ENCODE measurements at places on chromosomes 1 and 21.

DNA sequence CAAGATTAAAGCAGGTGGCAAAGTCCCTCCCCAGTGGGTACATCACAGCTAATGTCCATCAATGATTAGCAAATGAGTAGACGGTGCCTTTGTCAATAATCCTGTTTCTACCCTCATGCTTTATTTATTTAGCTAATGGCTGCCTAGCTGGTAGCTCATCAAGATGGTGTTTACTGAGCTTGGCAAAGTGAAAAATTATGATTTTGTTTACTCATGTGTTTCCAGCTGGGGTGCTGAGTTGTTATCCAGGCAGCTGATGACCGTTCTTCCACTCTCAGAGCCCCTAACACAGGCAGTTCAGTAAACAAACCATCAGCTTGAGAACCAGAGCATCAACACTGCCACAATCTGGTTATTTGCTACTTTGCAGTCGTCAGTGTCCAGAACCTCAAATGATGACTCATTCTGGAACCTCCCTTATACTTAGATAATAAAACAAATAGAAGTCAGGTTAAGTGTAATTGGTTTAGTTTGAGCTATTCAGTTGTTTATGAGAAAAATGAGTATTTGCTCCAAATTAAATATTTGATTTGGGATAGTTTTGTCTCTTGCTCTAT lies 163.9 kb downstream of the ST6GALNAC5 start:
- no peak for DNase-seq

- DNase-seq = no peak
These were observed 8.7 kb downstream of the SZRD1 start for GRCh38 chr1:16375521-16376340.

DNA sequence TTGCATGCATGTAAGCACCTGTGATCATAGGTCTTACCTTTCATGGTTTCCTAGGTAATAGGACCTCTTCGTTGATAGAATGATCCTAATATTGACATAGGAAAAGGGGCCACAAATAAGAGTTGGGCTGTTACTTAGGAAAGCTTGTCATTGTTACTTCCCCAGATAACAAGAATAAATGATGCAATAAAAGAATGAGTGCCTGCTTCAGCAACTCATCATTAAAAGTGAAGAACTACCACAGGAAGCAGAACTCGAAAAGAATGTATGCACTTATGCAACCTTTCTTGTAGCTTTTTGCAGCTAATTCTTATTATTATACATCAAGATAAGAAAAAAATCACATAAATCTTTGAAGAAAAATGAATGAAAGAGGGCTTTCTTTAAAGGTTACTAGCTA lies 548.6 kb downstream of the LTN1 start:
- no peak for DNase-seq

DNA sequence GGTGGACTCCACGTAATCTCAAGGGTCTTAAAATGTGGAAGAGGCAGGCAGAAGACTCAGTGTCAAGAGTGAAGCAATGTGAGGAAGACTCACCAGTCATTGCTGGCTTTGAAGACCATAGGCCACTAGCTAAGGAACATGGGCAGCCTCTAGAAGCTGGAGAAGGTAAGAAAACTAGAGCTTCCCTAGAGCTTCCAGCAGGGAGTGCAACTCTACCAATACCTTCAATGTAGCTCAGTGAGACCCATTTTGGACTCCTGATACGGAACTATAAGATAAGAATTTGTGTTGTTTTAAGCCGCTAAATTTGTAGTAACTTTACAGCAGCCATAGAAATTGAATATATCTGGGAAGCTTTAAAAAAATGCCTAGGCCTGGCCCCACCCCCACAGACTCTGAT lies 18.9 kb downstream of the METTL13 start:
- no peak for DNase-seq

DNA sequence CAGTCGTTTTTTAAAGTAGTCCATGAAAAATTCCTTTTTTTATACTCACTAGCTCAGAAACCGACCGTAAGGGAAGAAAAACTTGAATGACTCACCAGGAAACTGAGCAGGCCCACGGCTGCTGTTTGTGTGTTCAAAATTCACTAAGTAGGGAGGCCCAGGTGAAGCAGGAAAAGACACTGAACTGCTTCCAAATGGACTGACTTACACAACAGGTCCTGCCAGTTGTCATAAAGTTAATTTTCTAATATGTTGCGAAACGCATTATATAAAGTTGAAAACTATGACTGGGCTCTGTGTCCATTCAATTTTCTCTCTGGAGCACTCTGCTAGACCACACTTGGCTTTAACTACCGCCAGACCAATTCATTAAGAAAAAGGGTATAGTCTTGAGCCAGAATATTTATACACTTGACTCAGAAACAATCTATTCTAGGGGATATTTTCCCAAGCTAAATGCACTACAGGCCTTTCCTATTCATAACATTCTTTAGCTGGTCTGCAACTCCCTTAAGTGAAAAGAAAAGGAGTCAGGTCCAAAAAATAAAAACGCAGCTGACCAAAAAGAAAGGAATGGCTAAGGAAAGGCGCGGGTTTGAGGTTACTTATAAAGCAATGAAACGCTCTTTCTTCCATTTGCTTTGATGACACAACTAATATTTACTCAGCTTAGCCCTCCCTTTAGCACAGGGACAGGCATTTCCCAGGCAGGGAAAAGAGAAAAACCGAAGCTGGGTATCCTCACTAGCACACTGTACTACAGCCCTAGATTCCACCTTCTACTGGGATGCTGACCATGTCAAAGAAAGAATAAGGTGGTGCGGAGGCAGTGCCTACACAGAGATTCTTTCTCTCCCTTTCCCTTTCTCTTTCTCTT lies 306.3 kb upstream of the ESRRG start:
- DNase-seq = no peak

DNA sequence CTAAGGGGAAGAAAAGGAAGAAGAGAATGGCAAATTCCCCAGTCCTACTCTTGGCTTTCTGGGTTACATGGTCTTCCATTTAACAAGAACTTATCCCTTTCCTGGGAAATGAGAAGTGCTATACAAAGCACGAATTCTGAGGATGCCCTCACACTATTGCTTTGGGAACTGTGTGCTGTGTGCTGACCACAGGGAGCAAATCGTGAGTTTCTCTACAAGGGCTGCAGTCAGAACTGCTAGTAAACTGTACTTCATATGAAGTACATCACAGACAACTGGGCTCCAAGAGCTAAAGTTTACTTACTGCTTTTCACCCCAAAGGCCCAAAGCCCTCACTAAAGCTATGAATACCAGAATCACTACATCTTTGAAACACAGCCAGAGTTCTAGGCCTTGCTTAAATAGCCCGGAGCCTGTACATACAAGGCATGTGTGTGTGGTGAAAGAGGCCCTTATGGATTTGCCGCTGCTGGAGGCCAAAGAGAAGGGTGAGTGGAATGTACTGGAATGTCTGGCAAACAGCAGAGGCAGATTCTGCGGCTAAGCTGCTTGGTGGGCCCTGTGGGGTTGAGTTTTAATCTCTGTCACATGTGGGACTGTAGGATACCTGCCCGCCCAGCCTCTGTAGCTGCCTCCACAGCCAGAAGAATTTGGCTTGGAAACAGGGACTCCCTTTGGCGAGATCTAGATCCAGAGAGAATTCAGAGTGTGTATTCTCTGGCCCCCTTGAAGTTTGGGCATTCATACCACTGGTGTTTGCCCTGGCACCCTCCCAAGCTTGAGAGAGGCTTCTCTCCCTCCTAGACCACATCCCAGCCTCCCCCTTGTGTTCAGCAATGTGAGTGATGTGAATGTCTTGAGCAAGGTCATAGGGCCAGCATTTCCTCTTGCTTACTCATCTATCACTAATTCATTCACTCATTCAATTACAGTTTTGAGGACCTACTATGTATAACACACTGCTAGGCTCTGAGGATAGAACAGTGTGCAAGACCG lies 21.9 kb upstream of the TRIM67 start:
- DNase-seq = no peak

GRCh38 chr1:167717351-167717750 lies 4.4 kb upstream of the MPZL1 start:
- DNase-seq = no peak

GRCh38 chr1:209368864-209369598 lies 214.5 kb upstream of the CAMK1G start:
- no peak for DNase-seq

DNA sequence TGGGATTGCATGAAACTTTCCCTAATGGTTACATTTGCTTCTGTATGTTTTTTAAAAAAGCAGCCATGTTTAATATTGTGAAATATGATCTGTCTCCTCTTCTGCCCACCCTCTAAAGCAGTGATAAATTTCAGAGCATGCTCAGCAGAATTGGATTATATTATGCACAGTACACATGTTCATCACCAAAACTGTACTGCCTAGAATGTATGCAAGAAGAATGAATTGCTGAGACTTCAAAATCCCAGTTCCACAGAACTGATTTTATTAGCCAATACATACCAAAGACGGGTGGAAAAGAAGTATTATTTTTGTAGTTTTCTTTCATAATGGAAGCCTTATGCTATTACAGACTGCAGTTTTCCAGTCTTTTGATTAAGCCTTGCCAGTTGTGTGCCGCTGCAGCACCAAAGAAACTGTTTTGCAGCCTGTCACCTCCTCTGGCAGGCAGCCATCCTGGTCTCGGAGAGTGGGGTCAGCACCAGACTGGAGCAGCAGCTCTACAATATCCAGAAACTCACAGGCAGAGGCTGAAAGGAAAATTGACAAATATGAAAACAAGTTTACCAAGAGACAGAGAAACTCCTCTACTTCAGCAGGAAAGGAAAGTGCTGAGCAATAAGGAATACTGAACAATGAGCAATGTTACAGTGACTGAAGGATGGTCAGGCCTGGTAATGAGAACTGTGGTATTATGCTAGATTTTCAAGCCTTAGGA lies 58.1 kb downstream of the LHX4 start:
- no peak for DNase-seq

- no peak for DNase-seq
These were observed 34.0 kb downstream of the MACF1 start for GRCh38 chr1:39238476-39238875.

GRCh38 chr1:234515821-234516241 lies 36.9 kb upstream of the TARBP1 start:
- no peak for DNase-seq

DNA sequence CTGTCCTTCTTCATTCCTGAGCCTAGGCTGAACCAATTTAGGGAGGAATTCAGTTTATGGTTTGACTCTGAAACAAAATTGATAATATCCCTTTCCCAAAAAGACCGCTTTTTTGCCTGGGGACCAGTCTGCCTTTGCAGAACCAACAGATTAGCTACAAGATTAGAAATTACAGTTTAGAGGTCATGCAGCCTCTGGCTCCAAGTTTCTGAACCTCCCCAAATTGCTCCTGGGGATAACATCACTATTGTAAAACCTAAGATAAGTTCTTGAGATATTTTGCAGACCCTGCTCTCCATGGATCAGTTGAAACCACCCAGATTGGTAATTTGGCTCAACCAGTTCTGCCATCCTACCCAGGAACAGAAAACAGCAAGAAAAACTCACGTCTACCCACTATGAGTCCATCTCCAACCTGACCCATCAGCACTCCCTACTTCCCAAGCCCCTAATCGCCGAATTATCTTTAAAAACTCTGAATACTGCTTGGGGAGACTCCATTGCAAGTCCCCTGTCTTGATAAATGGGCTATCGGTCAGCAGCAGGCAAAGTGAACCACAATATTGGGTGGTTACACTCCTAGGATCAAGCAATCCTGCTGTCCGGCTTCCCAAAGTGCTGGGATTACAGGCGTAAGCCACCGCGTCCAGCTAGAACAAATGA lies 605 bp upstream of the RABGGTB start:
- no peak for DNase-seq

DNA sequence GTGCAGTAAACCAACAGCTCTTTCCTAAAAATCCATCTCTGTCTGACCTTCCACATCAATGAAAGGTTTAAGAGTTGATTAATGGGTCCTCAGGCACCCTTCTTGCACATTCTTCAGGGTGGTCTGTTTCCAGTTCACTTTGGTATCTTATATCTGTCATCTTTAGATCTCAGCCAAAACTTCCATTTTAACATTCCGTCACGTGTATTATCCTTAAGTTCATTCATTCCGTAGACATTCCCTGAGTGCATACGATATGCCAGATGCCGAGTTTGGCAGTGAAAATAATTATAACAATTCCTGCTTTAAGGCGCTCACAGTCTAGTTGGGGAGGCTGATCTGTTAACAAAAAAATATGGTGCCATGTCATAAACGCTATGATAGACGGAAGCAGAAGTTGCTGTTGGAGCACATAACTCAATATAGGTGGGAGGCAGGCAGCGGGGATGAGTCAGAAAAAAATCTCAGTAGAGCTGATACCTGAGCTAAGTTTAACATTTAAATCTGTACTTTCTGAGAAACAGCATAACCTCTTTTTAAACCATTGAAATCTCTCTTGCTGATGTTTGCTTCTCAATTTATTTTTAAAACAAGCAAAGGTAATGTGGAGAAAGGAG lies 59.6 kb upstream of the HOOK1 start:
- DNase-seq = no peak
